PC-9 (cell line): ENCODE measurements at places on chromosomes 2 and 18. TPM values are rescaled to one million over a fixed set of nuclear protein-coding genes. Genes with fewer than 3 reads are reported as not detected.

Gene C1GALT1C1L
- 3.7 and 4.6 TPM in 2 replicates for total RNA-seq

Gene FAM237A
- not detected in 2 replicates for total RNA-seq

Gene EPAS1
- total RNA-seq, result 127 and 163 TPM in 2 replicates

Gene GALNT5
- 1.3 and 1.9 TPM in 2 replicates for total RNA-seq

Gene ASB18
- total RNA-seq, result 0.46 TPM in 1 of 2 replicates, not detected in the other

Gene FABP1
- total RNA-seq, result not detected in 2 replicates

Gene NEU2
- total RNA-seq, result not detected in 2 replicates

Gene KCNG3
- 1.3 and 2.1 TPM in 2 replicates for total RNA-seq

Gene COA5
- 37.5 and 43.6 TPM in 2 replicates for total RNA-seq

Gene CKAP2L
- total RNA-seq, result 17.7 and 28.7 TPM in 2 replicates

Gene PJVK
- 14.6 and 16.9 TPM in 2 replicates for total RNA-seq

Gene DIPK1C
- not detected in 2 replicates for total RNA-seq

Gene MATN3
- total RNA-seq, result 1.0 and 1.9 TPM in 2 replicates

Gene MARCO
- total RNA-seq, result not detected in 2 replicates

Gene TRIM43
- not detected in 2 replicates for total RNA-seq

Gene AQP12A
- total RNA-seq, result not detected in 2 replicates

Gene GCG
- total RNA-seq, result not detected in 2 replicates

Gene MC2R
- not detected in 2 replicates for total RNA-seq

Gene ST8SIA5
- not detected in 2 replicates for total RNA-seq

Gene STK16
- total RNA-seq, result 39.6 and 47.2 TPM in 2 replicates

Gene FEV
- total RNA-seq, result not detected in 2 replicates

Gene SPDYA
- 1.9 and 3.0 TPM in 2 replicates for total RNA-seq

Gene MLPH
- 237 and 283 TPM in 2 replicates for total RNA-seq

Gene C18orf54
- total RNA-seq, result 6.7 and 7.6 TPM in 2 replicates

Gene KCNG2
- total RNA-seq, result not detected in 2 replicates

Gene RBFA
- 22.4 and 25.1 TPM in 2 replicates for total RNA-seq

Gene TPO
- not detected in 2 replicates for total RNA-seq

Gene UGT1A3
- total RNA-seq, result 60.3 and 67.1 TPM in 2 replicates

Gene GRHL1
- 8.6 and 10.6 TPM in 2 replicates for total RNA-seq

Gene DSC2
- total RNA-seq, result 13.9 and 16.5 TPM in 2 replicates

Gene ADAM23
- 8.9 and 12.0 TPM in 2 replicates for total RNA-seq

Gene G6PC2
- not detected in 2 replicates for total RNA-seq

Gene SIGLEC15
- 0.50 and 1.0 TPM in 2 replicates for total RNA-seq

Gene DCAF17
- 22.0 and 22.1 TPM in 2 replicates for total RNA-seq

Gene ALPG
- total RNA-seq, result 0.76 and 1.2 TPM in 2 replicates

Gene ADRA2B
- total RNA-seq, result 0.26 and 0.55 TPM in 2 replicates
